ENCODE measurements at places on chromosomes 7 and 10.
A peak's percentile ranks its signal among the peaks of the same experiment; 100 is the strongest.

DNA sequence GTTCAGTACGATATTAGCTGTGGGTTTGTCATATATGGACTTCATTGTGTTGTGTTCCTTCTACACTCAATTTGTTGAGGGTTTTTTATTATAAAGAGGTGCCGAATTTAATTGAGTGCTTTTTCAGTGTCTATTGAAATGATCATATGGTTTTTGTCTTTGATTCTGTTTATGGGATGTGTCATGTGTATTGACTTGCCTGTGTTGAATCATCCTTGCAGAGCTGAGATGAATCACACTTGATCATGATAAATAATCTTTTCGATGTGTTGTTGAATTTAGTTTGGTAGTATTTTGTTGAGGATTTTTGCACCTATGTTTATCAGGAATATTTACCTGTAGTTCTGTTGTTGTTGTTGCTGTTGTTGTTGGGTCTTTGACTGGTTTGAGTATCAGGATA is 39.8 kb downstream of the ATOH7 start:
- peak; percentile 63 for DNase-seq

DNA sequence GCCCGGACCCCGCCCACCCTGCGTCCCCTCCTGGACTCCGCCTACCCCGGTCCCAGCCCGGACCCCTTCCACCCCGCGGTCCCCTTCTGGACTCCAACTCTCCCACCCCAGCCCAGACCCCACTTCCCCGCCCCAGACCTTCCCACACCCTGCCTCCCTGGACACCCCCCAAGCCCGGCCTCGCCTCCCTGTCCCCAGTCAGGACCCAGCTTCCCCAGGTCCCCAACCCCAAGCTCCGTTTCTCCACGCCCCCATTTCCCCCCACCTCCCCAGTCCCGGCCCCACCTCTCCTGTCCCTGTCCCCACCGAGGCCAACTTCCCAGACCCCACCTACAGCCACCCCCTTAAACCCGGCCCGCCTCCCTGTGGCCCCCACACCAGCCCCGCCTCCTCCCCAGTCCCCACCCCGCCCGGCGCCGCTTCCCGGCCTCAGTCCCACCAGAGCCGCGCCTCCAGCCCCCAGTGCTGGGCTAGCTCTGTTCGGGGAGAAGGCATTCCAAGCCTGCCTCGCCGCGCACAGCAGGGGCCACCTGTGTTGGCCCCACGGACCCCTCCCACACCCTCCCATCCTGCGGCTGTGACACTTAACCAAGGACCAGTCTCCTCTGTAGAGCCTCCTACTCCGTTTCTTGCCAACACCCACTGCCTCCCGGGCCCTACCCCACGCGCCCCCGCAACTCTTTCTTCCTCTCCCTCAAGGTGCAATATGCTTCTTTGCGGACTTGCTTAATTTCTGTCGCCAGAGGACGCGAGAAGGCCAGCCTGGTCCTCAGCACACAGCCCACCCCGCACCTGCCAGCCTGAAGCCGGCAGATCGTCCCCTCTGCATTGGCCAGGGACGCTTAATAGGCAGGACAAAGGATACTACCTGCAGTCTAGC is 736 bp upstream of the ITIH5 start:
- no peak for DNase-seq

- DNase-seq = peak; percentile 45
Measured at GRCh38 chr10:29377333-29377961, 88.6 kb downstream of the LYZL1 start.

DNA sequence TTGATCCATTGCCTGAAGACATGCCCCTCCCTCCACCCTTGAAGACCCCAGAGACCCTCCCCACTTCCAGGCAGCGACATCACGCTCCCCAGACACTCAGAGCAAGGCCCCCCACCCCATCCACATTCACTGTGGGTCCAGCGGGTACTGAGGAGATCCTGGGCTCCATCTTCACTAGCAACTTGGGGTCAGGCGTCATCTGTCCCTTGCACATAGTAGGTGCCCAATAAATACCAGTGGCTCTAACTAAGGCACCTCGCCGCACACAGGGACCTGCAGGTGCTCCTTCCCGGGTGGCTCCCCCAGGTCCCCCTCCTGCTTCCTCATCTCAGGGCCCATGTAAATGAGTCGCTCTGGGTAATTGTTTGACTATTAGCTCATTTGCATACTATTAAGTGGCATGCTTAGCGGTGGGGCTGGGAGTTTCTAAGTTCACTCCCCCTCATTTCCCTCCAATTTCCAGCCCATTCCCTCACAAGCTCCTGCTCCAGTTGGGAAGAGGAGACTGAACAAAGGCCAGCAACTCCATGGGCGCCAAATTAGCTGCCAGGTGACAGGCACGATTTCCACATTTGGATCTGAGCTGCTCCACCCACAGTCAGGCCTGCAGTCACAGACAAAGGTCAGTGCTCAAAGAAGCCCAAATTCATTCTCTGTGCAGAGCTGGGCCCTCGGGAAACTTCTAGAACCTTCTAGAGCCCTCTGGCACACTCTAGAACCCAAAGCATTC is 29.7 kb downstream of the EBF3 start:
- no peak for DNase-seq

- DNase-seq = peak; percentile 75
Measured at GRCh38 chr10:137606-138005, 2.4 kb downstream of the ZMYND11 start.

GRCh38 chr10:119705434-119705831 is 20.4 kb upstream of the INPP5F start:
- DNase-seq = no peak

- DNase-seq = no peak
Measured at GRCh38 chr7:82312646-82313045, 130.9 kb downstream of the CACNA2D1 start.

DNA sequence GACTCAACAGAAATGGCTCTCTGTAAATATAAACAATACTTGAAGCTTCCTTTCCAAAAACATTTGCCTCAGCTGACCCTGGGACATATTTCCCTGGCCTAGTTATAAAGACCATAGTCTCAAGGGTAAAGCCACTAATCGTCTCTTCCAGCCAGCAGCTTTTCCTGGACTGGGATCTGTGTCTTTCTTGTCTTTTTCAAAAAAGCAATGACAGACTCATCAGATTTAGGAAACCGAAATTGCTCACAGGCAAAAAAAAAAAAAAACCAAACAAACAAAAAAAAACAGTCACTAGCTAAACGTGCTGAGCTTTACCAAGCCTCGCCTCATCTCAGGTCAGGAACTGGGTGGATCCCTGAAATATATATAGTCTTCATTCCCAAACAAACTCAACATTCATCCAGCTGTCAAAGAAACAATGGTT is 23.5 kb downstream of the STN1 start:
- peak; percentile 84 for DNase-seq

GRCh38 chr10:83333566-83333965 is 805.7 kb upstream of the GHITM start:
- DNase-seq = no peak

DNA sequence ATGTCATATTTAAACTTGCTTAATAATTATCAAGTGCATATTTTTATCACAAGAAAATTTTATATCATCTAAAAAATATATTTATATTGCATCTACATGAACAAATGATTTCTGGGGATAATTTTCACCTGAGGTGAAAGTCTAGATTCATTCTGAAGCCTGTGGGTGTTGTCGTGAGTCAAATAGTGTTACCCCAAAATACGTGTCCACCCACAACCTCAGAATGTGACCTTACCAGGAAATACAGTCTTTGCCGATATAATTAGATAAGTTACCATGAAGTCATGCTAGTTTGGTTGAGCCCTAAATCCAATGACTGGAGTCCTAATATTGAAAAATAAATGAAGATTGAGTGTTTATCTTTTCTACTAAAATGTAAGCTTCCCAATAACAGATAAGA is 203.0 kb upstream of the MDFIC start:
- DNase-seq = no peak

DNA sequence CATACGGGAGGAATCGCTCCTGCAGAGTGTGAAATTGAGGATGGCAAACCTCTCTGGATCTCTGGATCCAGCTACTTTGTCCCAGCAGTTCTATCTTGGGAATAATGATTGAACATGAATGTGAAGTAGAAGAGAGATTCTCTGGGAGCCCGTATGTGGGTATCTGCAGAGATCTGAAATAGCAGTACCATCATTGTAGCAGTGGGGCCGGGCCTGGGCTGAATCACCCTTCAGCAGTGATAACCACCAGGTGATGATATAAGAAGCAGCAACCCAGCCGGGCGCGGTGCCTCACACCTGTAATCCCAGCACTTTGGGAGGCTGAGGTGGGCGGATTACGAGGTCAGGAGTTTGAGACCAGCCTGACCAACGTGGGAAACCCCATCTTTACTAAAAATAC is 51.9 kb downstream of the SKIDA1 start:
- DNase-seq = no peak

DNA sequence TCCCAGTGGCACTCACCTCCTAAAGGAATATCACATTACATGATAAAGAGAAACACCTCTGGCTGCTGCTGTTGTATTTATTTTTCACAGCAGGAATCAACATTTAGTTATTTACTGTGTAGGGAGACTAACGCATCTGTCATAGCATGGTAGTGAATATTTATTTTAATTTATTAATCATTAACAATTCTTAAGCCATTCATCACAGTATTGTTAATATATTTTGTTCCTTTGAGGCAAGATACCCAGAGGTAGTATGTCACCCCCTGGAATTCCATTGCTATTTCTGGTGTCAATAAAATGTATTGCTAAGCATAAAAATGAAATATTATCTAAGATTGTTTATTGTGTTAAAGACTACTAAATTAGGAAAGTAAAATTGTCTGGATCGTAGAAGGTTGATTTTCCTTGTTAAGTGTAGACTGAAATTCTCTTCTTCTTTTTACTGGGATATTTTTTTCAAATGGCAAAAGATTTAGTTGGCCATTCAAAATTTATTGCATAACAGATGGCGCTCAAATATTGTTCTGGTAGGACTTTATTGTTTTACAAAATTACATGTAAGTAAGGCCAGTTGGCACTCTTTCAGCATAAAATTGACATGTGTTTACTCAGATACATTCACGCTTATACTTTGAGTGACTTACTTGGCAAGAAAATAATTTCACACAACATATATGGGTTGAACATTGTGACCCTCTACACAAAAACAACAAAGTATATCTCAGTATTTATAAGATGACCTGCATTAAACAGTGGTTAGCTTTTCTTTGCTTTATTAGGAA is 1358.7 kb upstream of the SORCS1 start:
- no peak for DNase-seq

DNA sequence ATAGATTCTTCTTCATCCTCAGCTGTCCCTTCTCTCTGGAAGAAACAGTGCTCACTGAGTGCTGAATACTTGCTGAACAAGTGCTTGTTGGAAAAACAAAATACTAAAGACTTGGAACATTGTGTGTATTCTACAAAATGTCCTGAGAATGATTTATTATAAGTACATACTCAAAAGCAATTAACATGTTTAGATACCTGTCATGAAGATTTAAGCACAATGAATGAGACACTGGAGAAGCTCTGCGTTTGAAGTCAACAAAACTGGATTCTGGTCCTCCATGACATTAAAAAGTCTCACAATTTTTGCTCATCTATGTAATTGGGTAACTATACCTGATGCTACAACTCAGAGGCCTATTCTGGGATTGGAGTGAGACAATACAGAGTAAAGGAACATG is 34.8 kb upstream of the LAMB1 start:
- DNase-seq = no peak

GRCh38 chr10:91987397-91988037 is 63.9 kb downstream of the BTAF1 start:
- no peak for DNase-seq

GRCh38 chr7:154738216-154738615 is 264.7 kb downstream of the PAXIP1 start:
- no peak for DNase-seq

DNA sequence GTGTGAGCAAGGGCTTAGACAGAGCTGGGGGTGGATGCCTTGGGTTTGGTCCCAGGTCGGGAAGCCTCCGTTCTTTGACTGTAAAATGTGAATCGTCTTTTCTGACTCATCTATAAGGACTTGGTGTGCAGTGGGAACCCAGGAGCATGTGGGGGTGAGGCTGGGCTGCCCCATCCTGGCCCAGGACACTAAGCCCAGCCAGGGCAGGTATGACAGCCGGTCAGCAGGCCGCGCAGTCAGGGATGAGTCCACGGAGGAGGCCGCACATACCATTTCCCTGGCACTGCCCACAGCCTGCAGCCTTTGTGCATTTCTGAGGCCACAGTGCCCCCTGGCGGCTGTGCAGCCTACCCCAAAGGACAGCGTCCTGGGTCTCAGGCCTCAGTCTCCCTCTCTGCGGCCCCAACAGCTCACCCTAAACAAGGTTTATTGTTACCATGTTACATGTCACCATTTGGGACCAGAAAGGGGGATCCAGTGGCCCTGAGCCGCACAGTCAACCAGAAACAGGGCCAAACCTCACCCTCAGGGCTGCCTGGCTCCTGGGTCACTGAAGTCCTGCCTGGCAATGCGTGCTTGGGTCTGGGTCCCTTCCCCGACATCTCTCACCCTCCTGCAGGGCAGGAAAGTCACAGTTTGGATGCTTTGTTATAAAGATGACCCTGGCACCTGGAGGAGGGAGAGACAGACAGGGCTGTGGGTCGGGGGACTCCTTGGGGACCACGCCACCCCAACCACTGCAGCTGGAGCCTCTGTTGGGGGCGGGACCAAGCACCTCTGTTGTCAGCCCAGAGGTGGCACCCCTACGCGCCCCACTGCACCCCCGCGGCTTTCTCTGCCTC is 14.4 kb upstream of the SH2B2 start:
- peak; percentile 81 for DNase-seq

DNA sequence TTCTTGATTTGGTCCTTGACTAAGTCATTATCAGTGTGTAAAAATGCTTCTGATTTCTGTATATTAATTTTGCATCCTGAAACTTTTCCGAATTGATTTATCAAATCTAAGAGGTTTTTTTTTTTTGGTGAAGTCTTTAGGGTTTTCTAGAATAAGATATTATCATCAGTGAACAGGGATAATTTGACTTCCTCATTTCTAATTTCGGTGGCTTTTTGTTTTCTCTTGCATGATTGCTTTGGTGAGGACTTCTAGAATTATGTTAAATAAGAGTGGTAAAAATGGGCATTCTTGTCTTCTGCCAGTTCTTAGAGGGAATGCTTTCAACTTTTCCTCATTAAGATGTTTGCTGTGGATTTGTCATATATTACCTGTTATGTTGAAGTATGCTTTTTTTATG is 170.5 kb downstream of the CCDC7 start:
- DNase-seq = no peak

DNA sequence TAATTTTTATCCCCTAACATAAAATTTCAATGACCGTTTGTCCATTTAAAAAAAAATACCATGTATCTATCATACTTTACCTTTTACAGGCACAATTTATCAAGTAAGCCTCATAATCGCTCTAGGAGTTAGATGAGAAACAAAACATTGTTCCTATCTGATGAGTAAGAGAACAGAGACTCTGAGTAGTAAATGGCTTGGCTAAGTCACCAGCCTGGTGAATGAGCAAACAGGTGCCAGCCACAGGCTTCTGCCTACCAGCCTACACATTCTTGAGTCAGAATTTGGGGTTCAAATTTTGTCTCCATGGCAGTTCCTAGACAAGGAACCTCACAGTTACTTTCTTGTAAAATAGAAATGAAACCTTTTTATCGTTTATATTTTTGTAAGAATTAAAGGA is 235.4 kb downstream of the HGF start:
- DNase-seq = peak; percentile 21

DNA sequence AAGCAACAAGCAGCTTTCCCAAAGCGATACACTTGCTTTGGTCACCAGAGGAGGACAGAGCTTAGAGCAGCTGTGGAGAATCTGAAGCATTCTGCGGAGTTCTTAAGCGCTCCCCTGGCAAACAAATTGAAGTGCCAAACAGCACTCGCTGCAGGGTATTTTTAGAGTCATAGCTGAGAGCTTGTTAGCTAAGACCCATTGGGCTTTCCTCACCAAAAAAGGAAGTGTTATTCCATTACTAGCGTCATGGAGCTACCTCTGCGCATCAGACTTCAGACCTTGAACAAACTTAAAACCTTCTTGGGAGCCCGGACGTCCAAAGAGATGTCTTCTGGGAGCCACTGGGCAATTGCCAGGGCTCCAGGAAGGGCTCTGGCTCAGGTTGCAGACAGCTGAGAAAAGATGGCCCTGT is 23.2 kb upstream of the BMPR1A start:
- no peak for DNase-seq
